CD4-positive, alpha-beta T cell treated with Interleukin-6 at 100 ng/mL for 8 hours (primary cell): ENCODE measurements at places on chromosomes 13 and 19.
A peak's percentile ranks its signal among the peaks of the same experiment; 100 is the strongest.

DNA sequence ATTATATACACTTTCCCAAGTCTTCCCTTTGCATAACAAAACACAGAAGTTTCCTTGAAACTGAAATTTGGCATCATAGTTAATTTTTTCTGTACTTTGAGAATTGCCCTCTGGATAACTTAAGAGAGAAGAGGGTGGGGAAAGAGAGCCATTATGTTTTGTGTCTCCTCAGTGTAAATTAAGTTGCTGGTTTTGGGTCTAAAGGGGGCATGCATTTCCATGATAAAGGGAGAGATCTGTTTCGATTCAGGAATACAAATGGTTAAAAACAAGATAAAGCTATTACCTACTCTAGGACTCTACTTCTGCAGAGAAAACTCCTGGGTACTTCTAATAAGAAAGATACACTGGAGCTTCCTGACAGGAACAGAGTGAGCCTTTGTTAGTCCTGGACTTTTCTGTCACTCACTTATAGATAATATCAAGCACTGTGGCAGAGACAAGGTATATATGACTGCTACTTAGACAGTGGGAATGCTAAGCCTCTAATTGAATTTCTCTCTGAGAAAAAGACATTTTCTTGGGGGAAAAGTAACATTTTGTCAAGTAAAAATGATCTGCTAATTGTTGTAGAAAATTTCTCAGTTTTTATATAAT is 142.8 kb upstream of the PCDH9 start:
- no peak for DNase-seq

- no peak for DNase-seq
Observed at GRCh38 chr19:5152013-5152763, 183.3 kb downstream of the KDM4B start.

GRCh38 chr19:4980838-4981680 is 12.1 kb downstream of the KDM4B start:
- DNase-seq, result no peak

- DNase-seq, result no peak
Observed at GRCh38 chr19:20038358-20039202, 725 bp downstream of the ZNF682 start.

GRCh38 chr19:35641515-35642151 is at the start of gene ETV2:
TSS of gene ETV2 (plus strand) at chr19:35641745. CDS start at chr19:35642461, 716 bp downstream.
- no peak for DNase-seq

GRCh38 chr19:16452325-16452724 is 19.4 kb downstream of the EPS15L1 start:
- DNase-seq, result no peak

GRCh38 chr13:60482012-60482411 is 85.0 kb downstream of the TDRD3 start:
- DNase-seq, result no peak

GRCh38 chr19:51127755-51128154 is 3.0 kb downstream of the SIGLEC9 start:
- DNase-seq, result peak; percentile 21

DNA sequence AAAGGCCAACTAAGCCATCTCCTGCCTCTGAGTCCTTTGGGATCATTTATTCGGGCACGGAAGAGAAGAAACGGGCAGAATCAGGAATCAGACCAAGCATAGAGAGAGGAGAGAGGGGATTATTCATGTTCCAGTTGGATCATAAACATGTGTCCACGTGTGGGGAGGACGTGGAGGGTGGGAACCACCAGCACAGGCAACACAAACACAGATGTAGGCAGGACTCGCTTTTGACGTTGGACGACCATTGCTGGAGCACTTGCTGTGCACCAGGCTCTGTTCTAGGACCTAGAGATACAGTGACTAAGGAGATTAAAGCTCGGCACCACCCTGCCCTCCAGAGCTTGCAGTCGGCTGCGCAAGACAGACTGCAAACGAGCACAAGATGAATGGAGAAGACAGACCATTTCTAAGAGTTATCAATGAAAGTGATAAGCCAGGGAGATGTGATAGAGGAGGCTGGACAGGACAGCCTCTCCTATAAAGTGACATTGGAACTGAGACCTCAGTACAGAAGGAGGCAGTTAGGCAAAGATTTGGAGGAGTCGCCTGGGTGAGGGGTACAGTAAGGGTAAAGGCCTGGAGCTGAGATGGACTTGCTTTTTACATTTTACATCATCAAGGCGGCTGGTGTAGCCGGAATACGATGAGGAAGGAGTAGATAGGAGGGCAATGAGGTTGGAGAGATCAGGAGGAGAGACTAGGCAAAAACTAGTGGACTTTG is 716 bp downstream of the SH2D3A start:
- no peak for DNase-seq

DNA sequence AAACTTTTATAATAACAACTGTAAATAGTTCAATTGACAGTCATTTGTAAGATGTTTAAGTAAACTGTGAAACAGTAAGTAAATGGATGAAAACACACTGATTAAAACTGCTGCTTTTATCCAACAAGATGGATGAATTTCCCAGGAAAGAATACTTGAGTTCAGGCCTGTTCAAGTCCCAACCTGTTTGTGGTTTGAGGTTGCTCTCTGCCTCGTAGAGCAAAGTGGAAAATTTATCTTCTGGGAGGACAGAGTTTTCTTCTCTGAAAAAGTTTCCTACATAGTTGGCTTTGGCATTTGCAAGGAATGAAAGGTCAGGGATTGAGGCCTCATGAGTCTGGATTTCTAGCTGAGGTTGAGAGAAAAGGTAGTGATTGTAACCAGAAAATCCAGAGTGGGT is 15.2 kb upstream of the ZNF543 start:
- DNase-seq, result no peak
